ENCODE measurements at places on chromosomes 4 and X.

DNA sequence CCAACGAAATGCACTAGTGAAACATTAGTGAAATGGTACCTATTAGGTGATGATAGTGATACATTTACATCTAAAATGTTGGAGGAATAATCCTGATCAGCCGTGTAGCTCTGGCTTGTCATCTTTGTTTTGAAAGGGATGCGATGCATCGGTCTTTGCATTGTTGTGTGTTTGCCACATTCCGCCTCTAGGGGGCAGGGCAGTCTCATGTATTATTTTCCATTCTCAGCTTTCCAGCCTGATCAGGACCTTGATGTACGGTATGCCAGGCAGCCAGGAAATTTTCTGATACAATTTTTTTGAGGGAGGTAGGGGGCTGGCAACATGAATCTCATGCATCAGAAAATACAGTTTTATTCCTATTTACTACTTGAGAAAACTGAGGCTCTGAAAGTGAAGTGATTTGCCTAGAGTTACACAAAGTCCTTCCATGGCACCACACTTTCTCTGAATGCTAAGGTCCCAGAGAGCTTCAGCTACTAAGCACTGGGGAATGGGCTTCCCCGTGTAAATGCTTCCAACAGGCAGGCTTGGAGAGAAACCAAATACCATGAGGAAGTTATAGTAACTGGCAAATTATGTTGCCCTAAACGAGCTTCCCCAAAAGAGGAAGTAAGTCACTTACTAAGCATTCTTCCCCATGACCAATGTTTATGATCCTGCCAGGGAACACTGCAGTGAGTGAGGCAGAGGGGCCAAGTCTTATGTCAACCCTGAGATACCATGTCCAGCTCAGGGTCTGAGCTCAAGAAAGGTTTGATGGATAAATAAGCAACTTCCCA lies 31.8 kb upstream of the IQSEC2 start:
- peak; percentile 75 for DNase-seq

DNA sequence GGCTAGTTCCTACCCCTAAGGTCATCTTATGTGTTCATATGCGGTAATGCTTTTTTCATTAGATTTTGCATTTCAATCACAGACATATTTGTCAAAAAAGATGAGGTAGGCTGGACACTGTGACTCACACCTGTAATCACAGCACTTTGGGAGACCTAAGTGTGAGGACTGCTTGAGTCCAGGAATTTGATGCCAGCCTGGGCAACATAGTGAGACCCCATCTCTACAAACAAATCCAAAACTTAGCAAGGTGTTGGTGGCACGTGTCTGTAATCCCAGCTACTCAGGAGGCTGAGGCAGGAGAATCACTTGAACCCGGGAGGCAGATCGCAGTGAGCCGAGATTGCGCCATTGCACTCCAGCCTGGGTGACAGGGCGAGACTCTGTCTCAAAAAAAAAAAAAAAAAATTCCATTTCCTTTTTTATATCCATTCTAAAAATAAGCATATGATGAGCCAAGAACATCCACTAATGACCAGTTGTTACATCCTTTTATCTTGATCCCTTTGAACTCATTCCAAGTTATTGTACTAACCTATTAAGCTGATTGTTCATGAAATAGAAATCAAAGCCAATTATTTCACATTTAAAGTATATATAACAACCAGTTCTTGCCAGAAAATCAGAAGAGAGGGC lies 23.4 kb downstream of the PGAM4 start:
- no peak for DNase-seq

DNA sequence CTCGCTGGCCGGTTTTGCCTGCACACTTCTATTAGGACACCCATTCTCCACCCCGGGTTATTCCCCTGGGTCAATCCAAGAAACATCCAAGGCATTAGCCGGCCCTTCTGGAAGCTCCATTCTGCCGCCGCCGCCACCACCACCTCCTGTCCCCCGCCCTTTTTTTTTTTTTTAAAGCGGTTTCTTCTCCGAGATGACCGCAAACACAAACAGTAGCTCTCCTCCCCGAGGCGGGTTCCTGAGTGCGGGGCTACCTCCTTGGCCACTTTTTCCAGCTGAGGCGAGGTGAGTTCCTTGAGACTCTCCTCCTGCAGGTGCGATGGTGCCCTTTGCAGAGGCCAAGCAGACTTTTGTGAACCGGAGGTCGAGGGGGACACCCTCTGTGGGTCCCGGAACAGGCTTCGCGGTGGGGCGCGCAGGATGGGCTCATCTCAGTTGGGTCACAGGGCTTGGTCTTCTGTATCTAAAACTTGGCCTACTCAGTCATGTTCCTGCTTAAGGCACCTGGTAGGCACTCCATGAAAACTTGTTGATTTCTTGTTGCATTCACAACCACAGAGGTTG lies 930 bp downstream of the NWD2 start:
- peak; percentile 4 for DNase-seq

- no peak for DNase-seq
Observed at GRCh38 chr4:174133551-174133950, 149.9 kb downstream of the FBXO8 start.

DNA sequence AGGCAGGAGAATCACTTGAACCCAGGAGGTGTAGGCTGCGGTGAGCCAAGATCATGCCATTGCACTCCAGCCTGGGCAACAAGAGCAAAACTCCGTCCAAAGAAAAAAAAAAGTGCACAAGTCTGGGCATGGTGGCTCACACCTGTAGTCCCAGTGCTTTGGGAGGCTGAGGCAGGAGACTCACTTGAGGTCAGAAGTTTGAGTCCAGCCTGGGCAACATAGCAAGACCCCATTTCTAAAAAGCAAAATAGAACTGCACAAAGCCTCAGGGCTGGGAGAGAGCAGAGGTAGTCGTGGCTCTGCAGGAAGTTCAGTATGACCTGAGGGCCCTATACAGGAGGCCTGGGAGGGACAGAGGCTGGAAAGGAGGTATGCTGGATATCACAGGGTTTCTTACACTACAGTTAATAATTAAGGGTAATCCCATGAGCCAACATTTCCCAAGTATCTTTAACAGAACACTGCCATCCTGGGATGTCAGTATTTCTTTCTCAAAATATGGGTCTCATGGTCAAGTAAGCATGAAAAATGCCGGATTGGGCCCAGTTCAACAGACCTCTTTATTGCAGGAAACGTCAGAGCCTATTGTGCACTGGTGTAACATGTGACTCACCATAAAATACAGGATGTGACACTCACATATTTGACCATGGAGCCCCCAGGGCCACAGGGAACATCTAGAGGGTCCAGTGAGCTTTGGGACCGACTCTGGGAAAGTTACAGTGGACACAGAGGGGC lies 37.8 kb downstream of the ACSL1 start:
- DNase-seq = no peak

- DNase-seq = no peak
Observed at GRCh38 chr4:125155251-125155650, 159.5 kb upstream of the FAT4 start.

- DNase-seq = no peak
Observed at GRCh38 chrX:151790481-151791160, 56.1 kb downstream of the CNGA2 start.

DNA sequence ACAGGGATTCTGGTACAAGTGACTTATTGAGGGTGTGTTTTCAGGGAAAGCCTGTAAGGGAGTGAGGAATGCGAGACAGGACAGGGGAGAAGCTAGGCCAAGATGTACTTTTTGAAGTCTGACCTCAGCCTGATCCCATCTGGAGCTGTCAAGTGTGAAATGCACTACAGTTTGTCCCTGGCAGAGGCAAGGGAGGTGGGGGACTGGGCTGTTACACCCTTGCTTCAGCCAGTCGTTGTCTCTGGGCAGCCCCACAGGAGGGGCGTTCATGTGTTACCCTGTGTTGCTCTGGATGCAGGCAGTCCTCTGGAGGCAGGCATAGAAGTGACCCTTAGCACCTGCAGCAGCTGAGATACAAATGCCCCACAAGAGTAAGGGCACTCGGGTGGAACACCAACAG lies 25.8 kb downstream of the PPEF1 start:
- DNase-seq = no peak

GRCh38 chr4:4818415-4819212 lies 40.9 kb upstream of the MSX1 start:
- no peak for DNase-seq

- no peak for DNase-seq
Observed at GRCh38 chr4:177178246-177178645, 131.4 kb upstream of the NEIL3 start.

DNA sequence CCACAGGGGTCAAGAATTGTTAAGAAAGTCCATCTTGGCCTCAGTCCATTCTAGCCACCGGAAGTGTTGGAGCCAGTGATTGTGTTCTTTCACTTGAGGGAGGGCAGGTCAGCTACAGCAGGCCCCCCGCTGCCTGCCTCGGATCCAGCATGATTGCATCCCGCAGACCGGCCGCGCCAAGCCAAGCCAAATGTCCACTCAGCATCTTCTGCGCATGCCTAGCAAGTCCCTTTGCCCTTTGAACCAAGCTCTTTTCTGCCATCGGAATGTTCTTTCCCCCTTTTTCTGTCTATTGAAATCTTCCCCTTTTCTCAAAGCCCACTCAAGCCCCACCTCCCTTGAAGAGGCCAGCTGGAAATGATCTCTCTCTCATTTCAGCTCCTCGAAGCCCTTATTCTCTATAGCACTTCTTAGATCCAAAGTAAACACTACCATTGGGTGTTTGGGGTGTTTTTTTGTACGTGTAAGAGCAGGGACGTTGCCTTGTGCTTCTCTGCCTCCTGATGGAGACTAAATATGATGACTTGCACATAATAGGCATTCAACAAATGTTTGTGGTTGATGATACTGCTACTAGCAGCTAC lies 147.8 kb upstream of the BCOR start:
- peak; percentile 28 for DNase-seq

DNA sequence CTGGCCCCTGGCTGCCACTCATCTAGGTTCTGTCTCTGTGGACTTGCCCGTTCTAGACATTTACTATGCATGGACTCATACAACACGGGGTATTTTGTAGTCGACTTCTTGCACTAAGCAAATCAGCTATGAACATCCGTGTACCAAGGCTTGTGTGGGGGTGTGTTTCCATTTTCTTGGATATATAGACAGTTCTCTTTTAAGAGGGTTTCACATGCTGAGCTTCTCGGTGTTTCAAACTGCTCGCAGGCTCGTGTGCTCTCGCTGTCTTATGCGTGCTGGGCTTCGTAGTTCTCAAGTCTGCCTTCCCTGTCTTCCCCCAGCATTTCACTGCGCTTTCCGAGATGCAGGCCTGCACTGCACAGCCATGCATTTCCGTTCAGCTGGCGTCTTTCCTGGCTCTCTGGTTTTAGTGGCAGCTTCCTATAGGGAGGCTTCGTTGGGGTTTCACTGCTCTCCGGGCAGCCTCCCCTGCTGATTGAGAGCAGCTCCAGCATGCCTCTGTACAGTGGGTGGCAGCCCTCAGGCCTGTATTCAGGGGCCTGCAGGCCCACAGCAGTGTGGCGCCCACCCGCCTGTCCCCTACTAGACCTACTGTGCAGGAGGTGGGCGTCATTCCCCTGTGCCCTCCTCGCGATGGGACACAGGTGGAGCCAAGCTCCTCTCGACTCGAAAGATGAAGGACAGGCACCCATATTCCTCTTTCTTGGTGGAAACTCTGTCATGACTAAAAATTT lies 27.6 kb downstream of the ZBTB49 start:
- DNase-seq = no peak

DNA sequence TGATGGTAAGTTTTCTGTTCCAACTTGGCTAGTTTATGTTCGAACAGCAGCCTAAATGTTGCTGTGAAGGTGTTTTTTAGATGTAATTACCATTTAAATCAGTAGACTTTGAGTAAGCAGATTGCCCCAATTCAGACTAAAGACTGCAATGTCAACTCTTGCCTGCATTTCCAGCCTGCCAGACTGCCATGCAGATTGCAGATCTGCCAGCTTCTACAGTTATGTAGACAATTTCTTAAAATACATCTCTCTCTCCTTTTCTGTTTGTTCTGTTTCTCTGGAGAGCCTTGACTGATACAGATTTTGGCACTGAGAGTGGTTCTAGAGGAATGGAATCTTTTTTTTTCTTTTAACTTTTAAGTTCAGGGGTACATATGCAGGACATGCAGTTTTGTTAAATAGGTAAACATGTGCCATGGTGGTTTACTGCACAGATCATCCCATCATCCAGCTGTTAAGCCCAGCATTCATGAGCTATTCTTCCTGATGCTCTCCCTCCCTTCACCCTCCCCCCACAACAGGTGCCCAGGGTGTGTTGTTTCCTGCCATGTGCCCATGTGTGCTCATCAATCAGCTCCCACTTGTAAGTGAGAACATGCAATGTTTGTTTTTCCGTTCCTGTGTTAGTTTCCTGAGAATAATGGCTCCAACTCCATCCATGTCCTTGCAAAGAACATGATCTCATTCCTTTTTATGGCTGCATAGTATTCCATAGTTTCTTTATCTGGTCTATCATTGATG lies 227.8 kb downstream of the CPE start:
- no peak for DNase-seq

- DNase-seq = peak; percentile 11
Observed at GRCh38 chr4:88802138-88802537, 104.5 kb upstream of the NAP1L5 start.

DNA sequence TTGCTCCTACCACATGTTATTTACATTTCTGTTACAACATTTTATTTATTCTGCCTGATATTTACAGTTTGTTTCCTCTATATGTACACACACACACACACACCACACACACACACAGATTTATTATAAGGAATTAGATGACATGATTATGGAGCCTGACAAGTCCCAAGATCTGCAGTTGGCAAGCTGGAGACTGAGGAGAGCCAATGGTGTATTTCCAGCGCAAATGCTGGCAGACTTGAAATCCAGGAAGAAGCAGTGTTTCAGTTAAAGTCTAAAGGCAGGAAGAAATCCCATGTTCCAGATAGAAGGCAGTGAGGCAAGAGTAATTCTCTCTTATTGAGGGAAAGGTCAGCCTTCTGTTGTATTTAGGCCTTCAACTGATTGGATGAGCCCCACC lies 1.8 kb upstream of the KLHL4 start:
- DNase-seq = no peak

GRCh38 chr4:173282626-173283025 lies 51.5 kb downstream of the HMGB2 start:
- peak; percentile 57 for DNase-seq

- no peak for DNase-seq
Observed at GRCh38 chrX:129665916-129666644, 11.3 kb upstream of the APLN start.

DNA sequence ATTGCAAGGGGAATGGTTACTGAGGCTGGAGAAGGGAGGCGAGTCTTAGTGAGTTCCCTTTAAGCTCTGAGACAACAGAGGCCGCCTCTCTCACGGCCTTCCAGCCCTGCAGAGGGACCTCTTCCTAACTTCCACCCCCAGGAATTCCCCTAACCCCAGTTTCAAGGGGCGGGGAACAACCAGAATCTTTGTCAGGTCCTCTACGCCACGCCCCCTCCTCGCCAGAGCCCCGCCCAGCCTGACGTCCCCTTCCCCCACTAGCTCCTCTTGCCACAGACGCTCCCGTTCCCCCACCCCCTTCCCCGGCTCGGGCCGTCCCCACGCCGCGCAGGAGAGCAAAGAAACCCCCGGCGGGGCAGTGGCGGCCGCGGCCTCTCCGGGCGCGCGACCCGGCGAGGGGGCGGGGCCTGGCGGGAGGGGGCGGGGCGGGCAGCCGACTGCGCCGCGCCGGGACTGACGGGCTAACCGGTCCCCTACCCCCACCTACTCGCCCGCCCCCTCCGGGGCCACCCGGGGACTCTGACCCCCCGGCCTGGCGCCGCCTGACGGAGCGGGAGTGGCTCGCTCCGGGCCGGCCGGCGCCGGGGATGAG lies 12.3 kb upstream of the TMEM156 start:
- peak; percentile 91 for DNase-seq

GRCh38 chr4:159780196-159780922 lies 677.5 kb downstream of the RAPGEF2 start:
- DNase-seq = no peak

Measured in hematopoietic multipotent progenitor cell treated with erythropoietin and hydrocortisone succinate and interleukin-3 and kit ligand, for 4 days (in vitro differentiated cells).